ENCODE measurements at places on chromosomes 13 and 19.
A peak's percentile ranks its signal among the peaks of the same experiment; 100 is the strongest.

GRCh38 chr13:97911311-97912138 lies 42.0 kb upstream of the IPO5 start:
- DNase-seq: no peak

GRCh38 chr19:49643466-49643865 lies 1.5 kb downstream of the SCAF1 start:
- no peak for DNase-seq

DNA sequence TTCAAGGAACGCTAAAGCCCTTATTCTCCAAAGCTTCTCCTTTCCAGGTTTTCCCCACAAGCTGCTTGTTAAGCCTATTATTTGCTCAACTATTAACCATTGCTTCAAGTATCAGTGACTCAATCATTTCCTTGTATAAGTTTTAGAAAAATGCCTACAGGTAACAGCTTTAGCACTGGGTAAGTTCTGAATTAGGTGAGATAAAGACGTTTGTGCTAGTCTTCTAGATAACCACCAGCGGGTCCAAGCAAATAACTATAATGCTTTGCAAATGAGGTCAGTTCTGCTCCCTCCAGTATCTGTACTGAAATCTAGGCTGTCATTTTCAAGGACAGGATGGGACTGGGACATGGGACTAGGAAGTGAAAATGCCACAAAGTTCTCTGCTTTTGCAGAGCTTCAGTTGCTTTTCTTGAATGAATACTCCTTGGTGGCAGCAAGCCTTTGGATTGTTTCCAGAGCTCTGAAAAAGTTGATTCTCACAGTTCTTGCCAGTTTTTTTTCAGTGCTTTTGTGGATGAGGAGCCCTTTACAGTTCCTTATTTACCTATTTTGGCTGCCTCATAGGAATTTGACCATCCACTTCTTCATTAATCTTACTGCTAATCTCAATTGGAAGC lies 1487.7 kb downstream of the EFNB2 start:
- DNase-seq: no peak

DNA sequence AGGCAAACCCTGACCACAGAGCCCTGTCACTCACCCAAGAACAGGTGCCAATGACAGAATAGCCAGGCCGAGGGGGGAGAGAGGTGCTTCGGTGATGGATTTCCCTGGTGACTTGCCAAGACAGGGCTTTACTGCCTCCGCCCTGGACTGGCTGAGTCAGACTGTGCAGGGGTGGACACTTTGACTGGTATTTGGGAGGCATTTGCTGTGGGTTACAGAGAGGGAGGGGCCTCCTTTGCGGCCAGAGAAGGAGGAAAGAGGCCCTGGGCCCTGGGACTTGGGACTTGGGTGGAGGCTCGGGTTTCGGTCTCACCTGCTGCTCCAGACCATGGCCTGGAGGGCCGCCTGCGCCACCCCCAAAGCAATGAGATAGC lies 4.6 kb upstream of the EPS8L1 start:
- DNase-seq: peak; percentile 29

DNA sequence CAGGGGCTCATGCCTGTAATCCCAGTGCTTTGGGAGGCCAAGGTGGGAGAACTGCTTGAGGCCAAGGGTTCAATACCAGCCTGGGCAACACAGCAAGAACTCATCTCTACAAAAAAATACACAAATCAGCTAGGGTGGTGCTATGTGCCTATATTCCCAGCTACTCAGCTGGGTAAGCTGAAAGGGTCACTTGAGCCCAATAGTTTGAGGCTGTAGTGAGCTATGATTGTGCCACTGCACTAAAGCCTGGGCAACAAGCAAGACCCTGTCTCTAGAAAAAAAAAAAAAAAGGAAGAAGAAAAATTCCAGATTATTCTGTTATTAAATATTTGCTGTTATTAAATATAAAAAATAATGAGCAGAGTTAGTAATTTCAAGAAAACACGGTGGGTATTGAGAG lies 131.1 kb downstream of the RGCC start:
- DNase-seq: no peak

GRCh38 chr19:329876-330275 lies 14.7 kb downstream of the MIER2 start:
- no peak for DNase-seq

- DNase-seq: no peak
Observed at GRCh38 chr13:90947976-90948375, 399.5 kb upstream of the MIR17HG start.

- DNase-seq: no peak
Observed at GRCh38 chr13:113938246-113938645, 35.6 kb downstream of the C13orf46 start.

DNA sequence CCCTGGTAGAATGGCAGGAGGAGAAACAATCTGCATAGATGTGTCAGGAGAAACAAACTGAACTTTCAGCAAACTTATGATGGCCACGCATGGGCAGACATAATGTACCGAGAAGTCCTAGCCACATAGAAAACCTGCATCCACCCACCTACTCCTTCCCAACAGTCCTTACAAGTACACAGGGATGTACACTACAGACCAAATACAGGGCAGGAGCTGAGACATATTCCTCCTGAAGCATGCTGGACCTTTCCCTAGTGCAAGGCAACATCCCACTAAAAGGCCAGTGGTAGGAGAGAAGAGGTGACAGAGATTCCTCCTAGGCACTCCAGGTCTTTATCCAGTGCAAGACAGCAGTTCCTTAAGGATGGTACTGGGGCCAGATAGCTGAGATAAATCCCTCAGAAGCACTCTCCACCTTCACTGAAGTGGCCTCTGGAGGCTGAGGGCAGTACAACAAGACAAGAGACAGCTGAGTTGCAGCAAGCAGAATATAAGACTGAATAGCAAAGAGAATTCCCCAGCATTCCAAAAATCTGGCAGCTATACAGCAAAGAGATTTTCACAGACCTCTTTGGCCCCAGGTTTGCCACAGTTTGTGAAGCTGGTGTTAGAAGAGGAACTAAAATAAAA lies 18.3 kb downstream of the VWA8 start:
- DNase-seq: no peak

GRCh38 chr19:13176345-13176744 lies 26.1 kb downstream of the IER2 start:
- no peak for DNase-seq

DNA sequence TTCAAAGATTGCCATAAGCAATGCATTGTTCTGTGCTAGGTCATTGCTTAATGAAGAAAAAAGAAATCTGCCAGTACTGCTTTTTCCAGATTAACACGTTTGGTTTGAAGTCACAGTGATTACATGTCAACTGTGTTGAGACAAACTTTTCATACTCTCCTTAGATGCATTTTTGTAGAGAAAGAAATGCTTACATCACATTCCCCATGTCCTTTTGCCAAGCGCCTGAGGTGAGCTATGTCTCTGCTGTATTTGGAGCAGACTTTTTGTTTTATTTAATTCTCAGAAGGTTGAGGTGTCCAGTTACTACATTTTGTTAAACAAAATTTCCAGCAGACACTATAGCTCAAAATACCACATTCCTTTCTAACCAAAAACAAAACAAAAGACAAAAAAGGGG lies 16.2 kb downstream of the LACC1 start:
- DNase-seq: no peak

- DNase-seq: no peak
Observed at GRCh38 chr19:16682539-16682938, 21.6 kb downstream of the TMEM38A start.

GRCh38 chr13:79508224-79508961 lies 27.4 kb downstream of the NDFIP2 start:
- DNase-seq: no peak

GRCh38 chr19:17687857-17688784 lies at the start of gene UNC13A:
Gene UNC13A, minus strand, starts transcription at chr19:17688354. Its CDS starts 155 bp downstream, at chr19:17688199.
- DNase-seq: no peak

- DNase-seq: no peak
Observed at GRCh38 chr13:109394311-109394988, 391.9 kb downstream of the IRS2 start.

DNA sequence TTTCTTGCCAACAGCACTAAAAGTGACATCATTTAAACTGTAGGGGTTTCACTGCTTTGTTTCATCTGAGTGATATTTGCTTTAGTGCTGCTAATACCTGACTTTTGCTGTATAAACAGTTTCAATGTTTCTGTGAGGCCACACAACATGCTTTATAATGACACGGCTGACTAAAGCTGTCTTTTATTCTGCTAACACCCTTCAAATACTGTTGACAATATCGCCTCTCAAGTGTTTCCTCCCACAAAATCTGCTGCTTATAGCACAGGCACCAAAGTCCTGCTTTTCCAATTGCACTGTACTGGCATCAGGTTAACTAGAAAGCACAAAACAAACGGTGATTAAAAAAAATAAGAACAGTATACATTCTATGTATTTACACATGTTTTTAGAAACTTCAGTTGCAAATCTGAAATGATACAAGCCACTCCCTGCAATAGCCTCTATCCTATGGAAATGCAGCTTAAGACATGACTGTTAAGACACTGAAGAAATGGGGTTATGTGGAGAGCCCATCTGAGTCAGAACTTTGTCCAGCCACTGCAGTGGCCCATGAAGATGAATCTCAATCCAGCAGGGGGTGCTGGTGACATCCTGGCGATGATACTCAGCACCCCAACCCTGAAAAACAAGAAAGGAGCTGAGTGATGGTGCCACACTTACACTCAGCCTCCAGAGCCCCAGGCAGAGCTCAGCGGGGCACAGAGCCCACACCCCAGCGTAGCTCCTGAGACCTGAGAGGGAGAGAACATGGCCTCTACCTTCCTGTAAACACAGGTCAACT lies 29.4 kb downstream of the RFXAP start:
- no peak for DNase-seq

GRCh38 chr13:93145199-93145598 lies 81.4 kb upstream of the GPC6 start:
- no peak for DNase-seq

DNA sequence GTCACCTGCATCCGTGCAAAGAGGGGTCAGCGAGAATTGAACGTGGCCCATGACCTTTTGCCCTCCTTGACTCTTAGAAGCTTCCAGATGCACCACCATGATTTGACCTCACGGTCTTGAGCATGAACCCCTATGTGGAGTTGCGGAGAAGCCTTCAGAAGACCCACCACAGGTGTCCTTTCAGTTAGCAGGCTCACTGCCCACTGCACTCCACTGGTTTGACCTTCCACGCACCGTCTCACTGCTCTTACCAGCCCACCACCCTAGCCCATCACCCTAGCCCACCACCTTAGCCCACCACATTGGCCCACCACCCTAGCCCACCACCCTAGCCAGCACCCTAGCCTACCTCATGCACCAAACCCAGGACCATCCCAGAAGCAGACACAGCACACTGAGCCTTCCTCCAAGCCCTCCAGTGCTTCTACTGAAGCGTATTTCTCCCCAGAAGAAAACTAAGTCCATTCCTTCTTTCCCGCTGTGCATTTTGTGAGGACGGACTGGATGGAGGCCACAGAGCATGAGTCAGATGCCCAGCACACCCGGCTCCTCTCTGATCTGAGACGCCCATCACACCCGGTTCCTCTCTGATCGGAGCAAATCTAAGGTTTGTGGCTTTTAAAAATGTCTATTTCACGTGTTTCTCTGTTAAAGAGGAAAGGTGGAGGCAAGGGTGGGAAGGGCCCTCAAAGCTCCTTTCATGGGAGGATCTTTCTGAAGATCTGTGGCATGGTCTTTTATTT lies 45.8 kb downstream of the SOX1 start:
- DNase-seq: no peak

DNA sequence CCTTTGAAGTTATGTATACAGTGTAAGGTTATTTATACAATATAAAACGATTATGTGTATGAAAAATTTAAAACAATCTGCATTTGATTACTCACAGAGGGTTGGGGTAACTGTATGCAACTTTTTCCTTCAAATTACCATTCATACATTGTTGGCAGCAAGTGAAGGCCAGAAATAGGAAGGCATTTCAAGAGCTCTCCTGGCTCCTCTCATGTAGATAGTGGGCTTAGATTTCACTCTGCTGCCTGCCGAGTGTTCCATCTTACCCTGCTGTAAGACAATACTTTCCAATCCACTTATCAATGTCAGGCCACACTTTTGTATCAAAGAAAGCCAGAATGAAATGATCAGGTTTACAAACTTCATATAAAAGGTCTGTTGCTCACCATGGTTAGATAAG lies 245.2 kb downstream of the DNAJC15 start:
- no peak for DNase-seq

GRCh38 chr19:32649751-32650150 lies 25.2 kb downstream of the ANKRD27 start:
- no peak for DNase-seq

DNA sequence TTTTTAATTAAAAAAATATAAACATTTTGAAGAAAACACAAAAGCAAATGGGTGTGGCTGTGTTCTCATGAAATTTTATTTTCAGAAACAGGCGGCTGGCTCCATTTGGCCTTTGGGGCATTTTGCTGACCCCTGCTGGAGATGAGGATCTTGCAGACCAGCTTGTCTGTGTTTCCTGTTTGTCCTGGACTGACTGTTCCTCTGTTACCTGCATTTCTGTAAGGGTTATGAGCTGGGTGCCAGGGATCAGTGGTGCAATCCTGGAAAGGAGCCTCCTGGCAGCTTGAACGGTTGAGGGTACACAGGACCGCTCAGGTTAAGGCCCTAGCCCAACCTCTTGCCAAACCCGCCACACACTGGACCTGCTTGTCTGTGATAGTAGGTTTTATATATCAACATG lies 49.9 kb downstream of the ZNF787 start:
- DNase-seq: no peak

- DNase-seq: no peak
Observed at GRCh38 chr13:24076109-24076508, 84.4 kb upstream of the SPATA13 start.

DNA sequence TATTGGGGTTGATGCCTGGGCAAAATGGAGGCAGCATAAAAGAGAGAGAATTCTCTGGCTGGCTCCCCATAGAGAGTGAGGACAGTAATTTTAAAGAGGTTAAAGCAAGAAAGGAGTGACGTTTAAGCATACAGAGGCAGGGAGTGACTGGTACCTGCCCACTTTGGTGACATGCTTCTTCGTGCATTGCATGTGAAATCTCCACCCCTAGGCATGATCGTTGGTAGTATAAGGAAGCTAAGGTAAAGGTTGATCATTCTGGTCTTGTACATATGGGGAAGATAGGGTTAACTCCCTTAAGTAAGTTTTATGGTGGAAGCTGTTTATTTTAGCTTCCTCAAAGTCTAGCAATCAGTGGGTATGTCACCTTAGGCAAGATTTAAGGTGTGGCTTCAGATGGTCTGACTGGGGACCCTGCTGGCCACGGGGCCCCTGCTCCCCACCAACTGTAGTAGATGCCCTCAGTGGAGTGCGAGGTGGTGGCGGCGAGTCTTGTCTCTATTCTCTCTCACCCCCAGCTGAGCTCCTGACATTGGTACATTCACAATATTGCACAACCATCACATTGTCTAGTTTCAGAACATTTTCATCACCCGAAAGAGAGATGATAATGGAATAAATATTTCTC lies 797.5 kb upstream of the SPRY2 start:
- no peak for DNase-seq

- no peak for DNase-seq
Observed at GRCh38 chr19:9961103-9961502, 24.8 kb upstream of the OLFM2 start.

Data from GM04504 (cell line).